ENCODE measurements at places on chromosomes 6 and 20.

GRCh38 chr6:149766156-149766769, 16.7 kb downstream of the PCMT1 start:
- no peak for DNase-seq

DNA sequence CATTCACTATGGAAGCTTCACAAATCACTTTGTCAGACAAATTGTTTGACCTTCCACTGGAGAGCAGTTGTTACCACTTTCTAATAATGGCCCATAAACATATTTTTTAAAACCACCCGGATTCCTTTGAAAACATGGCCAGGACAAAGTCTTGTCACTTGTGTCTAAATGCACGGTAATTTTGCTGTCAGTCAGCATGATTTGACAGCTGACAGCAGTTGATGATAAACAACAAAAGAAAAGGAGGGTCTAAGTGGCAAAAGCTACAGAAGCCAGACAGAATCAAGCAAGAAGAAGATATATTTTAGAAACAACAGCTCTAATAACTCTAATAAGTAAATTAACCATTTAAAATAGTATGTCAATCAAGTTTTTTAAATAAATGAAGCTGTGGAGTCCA, 27.7 kb upstream of the CARMIL1 start:
- no peak for DNase-seq

GRCh38 chr6:45454008-45454911, 76.5 kb upstream of the SUPT3H start:
- peak; percentile 39 for DNase-seq

- DNase-seq = no peak
Measured at GRCh38 chr20:8156235-8157079, 24.4 kb downstream of the PLCB1 start.

DNA sequence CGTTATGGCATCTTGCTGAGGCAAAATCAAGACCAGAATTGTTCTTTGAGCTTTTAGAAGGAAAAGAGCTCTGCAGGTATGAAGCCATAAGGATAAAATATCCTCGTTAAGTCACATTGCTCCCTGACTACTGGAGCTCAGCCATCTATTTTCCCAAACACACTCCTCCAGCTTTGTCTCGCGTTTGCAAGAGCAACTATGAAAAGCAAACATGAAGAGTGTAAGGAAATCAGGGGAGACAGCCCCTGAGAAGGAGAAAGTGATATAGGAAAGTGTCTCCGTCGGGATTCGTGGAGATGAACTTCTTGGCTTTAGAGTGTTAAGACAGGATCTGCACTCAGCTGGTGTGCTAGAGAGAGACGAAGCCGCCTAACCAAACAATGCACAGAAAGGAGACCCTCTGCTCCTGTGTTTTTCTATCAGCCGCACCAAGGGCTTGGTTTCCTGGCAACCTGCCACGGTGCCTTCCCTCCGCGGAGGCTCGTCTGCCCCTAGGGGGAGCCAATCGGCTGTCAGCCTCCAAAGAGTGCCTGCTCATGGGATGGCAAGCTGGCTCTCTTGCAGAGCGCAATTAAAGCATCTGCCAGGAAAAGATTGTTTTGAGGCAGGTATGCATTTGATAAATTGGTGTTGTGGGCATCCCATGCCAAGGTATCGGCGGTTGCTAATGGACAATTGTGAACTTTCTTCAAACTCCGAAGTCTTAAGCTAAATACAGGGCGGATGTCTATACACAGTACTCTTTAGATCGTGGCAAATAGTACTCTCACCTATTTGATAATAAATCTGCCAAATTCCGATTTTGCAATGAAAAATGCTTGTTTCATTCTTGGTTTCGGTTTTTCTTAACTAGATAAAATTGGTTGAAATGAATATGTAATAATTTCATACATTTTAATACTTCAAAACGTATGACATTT, 603.2 kb downstream of the RNF144B start:
- no peak for DNase-seq

DNA sequence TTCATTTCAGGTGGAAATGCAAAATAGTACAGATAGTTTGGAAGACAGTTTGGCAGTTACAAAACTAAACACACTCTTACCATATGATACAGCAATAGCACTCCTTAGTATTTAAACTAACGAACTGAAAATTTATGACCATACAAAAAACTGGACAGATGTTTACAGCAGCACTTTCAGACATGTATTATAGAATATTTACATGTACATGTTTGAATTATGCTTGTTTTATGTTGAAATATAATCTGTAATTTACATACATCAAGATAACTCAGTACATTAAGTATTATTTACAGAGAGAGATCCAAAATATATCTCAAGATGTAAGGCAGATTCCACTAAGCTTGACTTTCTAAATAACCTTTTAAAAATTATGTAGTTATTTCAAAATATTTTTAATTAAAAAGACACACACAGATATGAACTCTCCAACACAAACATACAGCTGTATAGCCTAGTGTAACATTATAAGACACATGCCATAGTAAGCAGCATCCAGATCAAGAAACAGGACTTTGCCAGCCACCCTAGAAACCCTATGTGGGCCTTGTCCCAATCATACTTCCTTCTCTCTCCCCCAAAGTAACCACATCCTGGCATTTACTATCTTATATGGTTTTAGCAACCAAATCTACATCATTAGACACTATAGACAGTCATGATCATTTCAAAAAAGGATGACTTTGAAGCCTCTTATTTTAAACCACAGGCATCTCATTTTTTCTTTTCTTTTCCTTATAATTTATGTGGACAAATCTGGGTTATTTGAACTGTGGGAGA, 82.2 kb downstream of the MAN1A1 start:
- no peak for DNase-seq

GRCh38 chr6:5670811-5671561, 335.7 kb downstream of the NRN1 start:
- no peak for DNase-seq

- DNase-seq = no peak
Measured at GRCh38 chr6:41352907-41353306, 17.5 kb downstream of the NCR2 start.

GRCh38 chr20:61482056-61482887, 230.2 kb downstream of the CDH4 start:
- DNase-seq = no peak

- DNase-seq = no peak
Measured at GRCh38 chr6:20812776-20813175, 278.5 kb downstream of the CDKAL1 start.

- no peak for DNase-seq
Measured at GRCh38 chr6:52098721-52099120, 11.3 kb upstream of the PKHD1 start.

- DNase-seq = no peak
Measured at GRCh38 chr6:55953335-55953734, 77.9 kb upstream of the BMP5 start.

DNA sequence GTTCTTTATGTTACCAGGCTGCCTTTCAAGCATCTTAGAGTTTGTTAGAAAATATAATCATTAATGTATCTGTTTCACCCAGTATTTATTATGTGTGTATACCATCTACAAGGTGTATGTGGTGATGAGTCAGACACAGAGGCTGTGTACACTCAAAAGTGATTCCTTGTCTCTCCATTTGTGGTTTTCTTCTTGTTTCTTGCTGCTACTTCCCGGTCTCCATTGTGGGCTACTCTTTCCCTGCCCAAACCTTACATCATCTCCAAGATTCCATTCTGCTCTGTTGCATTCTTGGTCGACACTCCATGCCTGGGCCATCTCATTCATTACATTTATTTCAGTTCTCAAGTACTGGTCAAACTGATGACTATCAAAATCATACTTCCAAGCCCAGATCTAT, 182.2 kb upstream of the STXBP5 start:
- DNase-seq = no peak

- DNase-seq = no peak
Measured at GRCh38 chr6:153038378-153039057, 36.0 kb upstream of the MTRF1L start.

- DNase-seq = no peak
Measured at GRCh38 chr6:105835373-105835772, 250.8 kb upstream of the PRDM1 start.

DNA sequence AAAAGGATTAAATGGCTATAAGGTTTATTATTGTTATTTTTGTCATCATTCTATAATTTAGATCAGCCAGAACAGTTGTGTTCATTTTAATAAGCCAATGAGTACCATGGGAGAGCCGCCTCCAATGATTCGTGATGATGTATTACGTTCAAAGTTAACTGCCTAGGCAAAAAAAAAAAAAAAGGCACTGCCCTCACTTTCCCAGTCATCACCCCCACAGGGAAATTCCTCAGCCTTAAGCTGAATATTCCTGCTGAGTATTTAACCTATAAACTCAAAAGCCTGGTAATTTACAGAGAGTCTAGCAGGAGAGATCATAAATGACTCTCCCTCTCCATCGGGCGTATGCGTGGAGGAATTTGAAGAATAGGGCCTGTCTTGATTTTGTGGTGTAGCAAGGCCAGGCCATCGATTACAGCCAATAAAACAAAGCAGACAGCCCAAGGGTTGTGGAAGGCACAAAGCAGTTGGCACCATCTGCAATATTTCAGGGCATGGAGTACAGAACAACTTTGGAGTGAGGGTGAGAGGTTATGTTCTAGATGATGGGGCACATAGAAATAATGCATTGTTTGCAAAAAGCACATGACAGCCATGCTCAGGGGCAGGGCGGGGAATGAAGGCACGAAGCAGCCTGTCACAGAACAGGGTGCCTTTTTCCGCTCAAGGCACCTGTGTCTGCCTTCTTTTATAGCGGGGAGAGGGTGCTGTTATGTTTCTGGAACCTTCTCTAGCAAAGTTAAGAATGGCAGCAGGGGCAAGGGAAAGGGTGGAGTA, 138.2 kb upstream of the DTNBP1 start:
- no peak for DNase-seq

GRCh38 chr20:45032781-45033180, 66.5 kb downstream of the STK4 start:
- no peak for DNase-seq

- no peak for DNase-seq
Measured at GRCh38 chr6:110816677-110817076, 1.4 kb upstream of the CDK19 start.

DNA sequence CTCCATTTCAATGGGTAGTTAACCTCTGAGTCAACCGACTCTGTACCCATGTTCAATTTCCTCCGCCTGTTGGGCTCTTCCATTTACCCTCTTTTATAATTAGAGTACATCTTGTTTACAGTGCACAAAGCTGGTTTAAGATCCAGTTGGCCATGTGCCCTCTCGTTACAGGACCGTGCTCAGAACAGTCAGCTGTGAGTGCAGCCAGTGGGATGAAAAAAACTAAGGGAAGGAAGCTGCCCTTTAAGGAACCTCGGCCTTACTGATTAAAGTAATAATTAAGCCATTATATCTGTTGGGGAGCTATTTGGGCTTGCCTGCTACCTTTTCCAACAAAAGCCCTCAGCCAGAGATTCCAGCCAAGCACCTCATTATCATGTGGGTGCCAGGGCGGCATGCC, 68.8 kb downstream of the TMEM170B start:
- DNase-seq = no peak

DNA sequence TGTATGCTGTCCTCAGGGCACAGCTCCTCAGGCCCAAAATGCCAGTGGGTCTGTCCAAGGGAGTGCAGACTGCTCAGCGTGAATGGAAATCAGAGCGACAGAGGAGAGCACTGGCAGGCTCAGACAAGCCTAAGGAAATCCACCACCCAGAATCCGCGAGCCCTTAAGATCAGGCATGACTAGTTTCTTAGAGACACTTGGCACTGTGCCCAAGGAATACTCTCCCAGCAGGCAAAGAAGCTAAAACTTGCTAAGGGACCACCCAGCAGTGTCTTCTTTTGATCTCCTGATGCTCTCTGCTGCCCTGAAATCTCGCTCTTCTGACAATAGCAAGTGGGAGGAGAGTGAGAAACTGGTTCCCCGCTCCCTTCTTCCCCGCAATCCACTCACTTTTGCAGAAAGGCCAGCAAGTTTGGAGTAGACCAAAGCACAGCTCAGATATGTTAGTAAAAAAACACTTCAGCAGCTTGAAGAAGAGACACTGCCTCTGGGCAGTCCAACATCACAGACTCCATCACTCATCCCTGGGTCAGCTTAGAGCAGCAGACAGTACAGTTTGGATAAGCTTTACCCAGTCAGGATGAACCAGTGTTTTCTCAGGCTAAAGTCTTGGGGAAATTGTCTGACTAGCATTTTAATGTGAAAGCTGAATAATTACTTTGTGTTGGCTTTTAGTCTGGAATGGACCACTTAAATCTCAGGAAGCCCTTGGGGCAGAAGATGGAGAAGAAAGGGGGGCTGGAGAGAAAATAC, 32.4 kb downstream of the TRAF3IP2 start:
- no peak for DNase-seq

DNA sequence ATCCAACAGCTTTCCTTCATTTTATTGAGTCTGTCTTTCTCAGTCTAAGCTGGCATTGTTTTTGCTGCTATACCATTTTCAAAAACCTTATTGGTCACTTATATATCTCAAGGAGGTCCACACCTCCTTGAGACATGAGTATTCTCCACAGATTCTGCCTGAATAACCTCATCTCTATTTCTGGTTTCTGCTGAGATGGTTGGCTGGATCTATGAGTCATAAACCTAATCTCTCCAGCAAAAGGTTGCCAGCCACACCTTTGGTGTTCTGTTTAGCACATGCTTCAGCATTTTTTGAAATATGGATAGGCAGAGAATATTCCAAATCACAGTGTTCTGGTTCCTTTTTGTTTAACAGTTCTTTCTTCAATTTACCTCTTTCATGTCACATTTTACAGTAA, 40.8 kb upstream of the TMEM244 start:
- no peak for DNase-seq

GRCh38 chr20:1735417-1736089, 78.0 kb upstream of the SIRPG start:
- DNase-seq = no peak

DNA sequence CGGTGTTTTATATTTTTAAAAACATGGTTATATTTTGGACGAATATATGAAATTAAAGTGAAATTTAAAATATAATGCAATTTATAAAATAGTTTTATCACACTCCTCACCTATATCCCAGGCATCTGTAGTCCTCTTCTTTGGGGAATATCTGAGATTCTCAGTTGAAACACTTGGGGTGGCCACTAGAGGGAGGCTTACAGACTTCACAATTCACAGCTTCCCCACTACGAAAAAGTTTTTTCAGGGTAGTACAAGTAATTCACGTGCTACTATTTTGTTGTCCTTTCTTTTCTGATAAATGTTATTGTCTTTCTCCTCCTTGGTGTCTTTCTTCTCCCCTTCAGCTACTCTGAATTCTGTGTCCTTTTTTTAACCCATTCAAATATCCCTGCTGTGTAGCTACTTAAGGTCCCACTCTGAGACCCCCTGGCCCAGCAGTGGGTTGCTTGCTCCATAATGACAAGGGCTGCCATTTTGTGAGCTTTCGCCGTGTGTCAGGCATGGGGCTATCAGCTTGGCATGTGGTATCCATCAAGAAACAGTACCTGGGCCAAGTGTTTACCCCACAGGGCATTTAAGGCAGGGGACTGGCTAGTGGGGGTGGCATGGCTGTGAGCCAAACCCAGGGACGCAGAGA, 43.6 kb upstream of the PHACTR3 start:
- DNase-seq = no peak

- DNase-seq = no peak
Measured at GRCh38 chr6:39250507-39250906, 21.2 kb upstream of the KCNK5 start.

DNA sequence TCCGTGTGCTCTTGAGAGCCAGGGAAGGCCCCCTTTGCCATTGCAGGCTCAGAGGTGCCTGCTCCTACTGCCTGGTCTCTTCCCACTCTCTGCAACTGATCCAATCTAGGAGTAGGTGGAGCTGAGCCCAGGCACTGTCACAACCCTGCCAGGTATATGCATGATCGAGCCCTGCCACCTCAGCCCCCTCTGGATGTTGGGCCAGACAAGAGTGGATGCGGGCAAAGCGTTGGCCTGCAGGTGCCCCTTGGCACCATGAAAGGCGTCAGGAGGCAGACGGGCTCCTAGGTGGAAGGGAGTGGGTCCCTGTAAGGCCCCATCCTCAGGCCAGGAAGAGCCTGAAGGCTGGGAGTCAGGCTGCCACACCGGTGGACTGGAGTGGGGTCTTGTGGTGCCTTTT, 5.9 kb upstream of the OR14J1 start:
- DNase-seq = no peak
